Stimulated activated naive CD8-positive, alpha-beta T cell treated with anti-CD3 and anti-CD28 coated beads, Interleukin-15, Interleukin-2, amounts not matched to agents 100 U/mL and 50 U/mL, for 24 hours (primary cell): ENCODE measurements at places on chromosomes 6 and 20.

- DNase-seq: no peak
Observed at GRCh38 chr6:147033267-147033666, 170.9 kb upstream of the STXBP5 start.

- DNase-seq: peak; percentile 20
Observed at GRCh38 chr6:111565326-111566221, 40.1 kb downstream of the TRAF3IP2 start.

- DNase-seq: no peak
Observed at GRCh38 chr20:32339116-32339515, 19.0 kb upstream of the ASXL1 start.

GRCh38 chr20:46642265-46642968 is 8.8 kb downstream of the SLC13A3 start:
- no peak for DNase-seq

DNA sequence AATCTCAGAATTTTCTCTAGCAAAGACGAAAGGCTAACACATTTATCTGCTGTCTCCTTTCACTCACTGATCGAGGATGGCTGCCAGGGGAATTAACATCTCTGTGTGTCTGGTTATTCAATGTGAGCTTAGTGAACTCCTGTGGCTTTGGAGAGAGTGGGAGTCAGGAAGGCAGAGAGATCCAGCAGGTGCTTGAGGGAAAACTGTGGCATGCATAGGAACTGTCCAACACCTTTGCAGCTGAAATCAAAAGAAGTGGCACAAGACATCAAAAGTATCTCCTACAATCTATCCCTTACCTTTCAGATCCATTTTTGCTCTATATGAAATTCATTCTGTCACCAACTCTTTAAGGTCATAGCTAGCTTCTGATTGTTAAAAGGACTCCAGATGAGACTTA is 11.8 kb upstream of the FAM184A start:
- no peak for DNase-seq

GRCh38 chr6:100663219-100663863 is 198.6 kb upstream of the SIM1 start:
- DNase-seq: no peak

GRCh38 chr6:145271040-145271439 is 464.3 kb downstream of the EPM2A start:
- no peak for DNase-seq

DNA sequence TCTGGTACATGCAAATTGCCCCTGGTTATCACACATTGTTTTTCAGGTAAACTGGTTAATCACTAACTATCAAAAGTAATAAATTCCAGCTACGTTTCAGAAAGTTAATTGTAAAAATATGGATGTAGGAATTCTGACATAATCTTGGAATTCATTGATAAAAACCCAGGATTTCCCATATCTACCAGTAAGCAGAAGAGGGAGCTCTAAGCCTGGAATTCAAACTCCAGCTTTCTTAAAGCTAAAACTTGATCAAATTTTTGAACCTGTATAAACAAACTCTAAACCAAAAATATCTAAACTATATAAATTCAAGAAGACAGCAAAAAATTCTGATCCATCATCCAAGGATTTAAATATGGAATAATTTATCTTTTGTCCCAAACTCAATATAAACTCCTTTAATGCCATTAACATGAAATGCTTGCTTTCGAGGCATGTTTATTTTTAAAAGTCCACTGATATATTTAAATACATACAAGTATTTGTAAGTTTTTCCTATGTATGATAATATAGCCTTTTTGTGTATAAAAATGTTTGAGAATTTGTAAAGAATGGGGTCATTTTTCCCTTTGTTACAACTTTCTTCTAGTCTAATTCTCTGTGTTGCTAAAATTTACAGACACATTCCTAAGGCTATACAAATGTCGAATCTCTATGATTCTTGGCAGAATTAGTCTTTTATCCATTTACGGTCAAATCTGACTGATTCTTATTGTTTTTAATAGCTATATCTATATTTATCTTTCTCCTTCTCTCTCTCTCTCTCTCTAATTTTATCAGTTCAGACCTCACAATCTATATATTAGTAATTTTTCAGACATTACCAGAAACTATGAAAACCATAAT is 91.4 kb upstream of the RNF217 start:
- DNase-seq: no peak

DNA sequence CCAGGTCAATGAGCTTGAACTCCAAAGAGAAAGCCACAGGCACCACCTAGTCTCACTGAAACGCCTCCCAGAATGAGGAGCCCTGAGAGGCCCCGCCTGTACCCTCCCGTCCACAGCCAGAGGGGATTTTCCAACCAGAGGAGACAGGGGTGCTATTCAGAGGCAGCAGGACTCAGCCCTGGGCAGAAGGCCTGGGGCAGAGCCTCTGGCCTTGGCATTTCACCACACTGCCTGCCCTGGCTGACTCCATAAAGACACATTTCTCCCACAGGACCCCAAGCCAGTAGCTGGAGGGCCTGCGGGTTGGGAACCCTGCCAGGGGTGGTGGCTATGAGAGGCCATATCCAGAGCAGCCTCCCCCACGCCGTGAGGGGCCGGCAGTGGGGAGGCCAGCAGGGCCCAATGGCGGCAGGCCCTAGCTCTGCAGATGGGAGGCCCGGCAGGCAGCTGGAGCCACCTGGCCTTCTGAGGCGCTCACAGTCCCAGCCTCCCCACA is 159.3 kb downstream of the PREX1 start:
- DNase-seq: no peak

GRCh38 chr20:35600993-35601973 is 14.3 kb upstream of the SPAG4 start:
- peak; percentile 80 for DNase-seq

DNA sequence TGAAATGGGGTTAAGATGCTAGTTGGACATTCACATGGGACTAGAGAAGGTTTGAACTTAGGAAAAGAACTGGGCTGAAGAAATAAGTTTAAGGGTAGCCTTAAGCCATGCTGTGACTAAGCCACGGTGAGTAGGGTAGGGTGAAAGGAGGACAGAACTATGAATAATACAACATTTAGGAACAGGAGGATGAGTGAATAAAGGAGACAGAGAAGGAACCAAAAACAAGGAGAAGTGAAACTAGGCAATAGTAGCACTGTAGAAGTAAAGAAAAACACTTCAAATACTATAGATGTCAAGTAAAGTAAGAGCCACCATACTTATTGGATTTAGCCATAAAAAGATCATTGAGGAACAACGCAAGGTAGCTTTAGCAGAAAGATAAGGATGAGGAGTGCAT is 111.2 kb downstream of the KCNQ5 start:
- no peak for DNase-seq

- DNase-seq: no peak
Observed at GRCh38 chr20:8800089-8800488, 268.8 kb upstream of the PLCB4 start.

- no peak for DNase-seq
Observed at GRCh38 chr20:63100926-63101699, 94.3 kb upstream of the BHLHE23 start.

DNA sequence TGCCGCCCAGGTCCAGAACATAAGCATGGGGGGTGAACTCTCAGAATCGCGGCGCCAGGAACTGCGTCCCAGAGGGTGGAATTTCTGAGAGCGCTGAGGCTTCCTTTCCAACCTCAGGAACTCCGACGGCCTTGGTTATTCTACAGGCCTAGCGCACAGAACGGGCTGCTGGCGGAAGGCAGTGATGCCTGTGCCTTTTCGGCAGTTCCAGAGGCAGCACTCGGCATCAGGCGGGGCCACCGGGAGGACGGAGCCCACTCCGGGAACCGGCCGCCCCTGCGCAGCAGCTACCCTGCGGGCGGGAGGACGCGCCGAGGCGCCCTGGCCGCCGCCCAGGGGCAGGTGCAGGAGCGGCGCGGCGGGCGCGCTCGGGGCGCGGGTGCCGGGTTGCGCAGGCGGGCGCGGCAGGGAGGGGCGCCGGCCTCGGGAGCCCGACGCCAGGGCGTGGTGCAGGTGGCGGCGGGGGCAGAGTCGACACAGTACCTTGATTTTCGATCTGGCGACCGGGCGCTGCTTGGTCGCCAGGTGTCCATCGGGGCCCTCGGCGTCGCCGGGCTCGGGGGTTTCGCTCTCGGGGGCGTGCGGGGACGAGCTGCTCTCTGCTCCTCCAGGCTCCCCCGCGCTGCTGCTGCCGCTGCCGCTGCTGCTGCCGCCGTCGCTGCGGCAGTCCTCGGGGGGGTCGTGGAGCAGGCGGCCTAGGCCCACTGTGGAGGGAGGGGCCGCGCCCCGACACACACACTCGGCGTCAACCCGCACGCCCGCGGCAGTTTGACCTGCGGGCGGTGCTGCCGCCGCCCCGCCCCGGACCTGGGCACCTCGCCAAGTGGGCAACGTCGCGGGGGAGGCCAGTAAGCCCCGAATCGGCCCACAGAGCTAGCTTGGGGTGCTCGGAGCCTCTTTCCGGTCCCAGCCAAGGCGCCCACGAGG is 1.3 kb downstream of the OVOL2 start:
- DNase-seq: peak; percentile 7

- DNase-seq: no peak
Observed at GRCh38 chr6:163857421-163857820, 442.9 kb downstream of the QKI start.

DNA sequence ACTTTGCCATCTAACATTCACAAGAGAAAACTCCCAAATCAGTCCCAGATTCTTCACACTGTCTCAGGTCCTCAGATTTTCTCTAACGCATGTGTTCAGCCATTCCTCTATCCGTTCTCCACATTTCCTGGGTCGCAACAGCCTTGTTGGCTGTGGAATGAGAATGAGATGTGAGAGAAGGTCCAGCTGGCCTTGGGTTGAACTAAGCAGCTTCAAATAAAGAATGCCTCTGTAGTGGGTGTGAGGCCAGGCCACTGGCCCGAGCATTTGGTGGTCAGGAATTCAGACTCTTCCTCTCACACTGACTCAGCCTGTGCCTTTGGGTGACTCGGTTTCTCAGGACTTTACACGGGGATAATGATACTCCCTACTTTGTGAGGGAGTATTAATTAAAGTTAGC is 73.8 kb upstream of the CCN6 start:
- no peak for DNase-seq

GRCh38 chr20:19272976-19273654 is 60.7 kb downstream of the SLC24A3 start:
- DNase-seq: no peak

GRCh38 chr20:31608251-31608945 is 3.3 kb downstream of the ID1 start:
- DNase-seq: no peak

DNA sequence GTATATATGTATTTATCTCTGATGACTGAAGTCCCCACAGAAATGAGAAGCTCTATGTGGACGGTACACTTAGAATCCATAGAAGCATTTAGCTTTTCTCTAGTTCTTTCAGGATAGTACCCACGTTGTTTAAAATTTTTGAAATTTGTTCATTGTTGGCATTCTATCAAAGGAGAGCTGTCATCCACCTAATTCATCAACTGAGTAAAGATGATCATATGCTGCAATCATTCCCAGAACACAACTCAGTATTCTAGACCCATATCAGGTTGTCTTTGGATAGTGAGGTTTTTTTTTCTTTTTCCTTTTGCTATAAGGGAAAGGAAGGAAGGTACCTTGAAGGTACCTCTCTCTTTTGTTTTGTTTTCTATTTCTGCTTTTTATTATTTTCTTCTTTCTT is 9.3 kb downstream of the SERAC1 start:
- no peak for DNase-seq

DNA sequence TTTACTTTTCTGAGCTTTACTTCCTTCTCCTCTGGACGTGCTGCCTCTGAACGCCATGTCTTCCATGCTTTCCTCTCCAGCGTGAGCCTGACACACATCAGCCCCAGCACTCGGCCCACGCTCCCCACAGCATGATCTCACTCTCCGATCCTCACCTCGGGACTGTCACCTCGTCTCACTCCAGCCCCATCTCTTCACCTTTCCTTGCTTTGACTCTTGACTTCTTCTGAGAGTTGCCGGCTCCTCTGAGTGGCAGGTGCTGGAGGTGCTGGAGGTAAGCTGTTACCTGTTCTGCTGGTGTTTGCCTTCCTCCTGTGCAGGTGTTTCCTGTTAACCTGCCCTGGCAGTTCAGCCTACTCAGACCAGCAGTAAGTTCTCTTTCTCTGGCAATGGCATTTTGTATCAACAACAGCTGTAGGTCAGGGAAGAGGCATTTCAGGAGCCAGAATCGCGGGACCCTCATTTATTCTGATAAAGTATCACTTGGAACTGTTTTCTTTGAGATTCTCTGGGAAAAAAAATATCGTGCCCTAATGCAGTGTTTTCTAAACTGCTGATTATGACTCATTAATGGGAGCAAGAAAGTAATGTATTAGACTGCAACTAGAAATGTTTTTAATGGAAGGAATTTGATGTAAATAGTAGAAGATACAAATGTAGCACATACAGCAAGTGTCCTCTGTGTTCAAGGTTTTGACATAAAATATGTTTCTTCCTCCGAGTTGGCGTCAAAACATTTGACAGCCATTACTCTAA is 106.5 kb downstream of the ARID1B start:
- peak; percentile 40 for DNase-seq

- DNase-seq: no peak
Observed at GRCh38 chr20:51426718-51427650, 115.5 kb downstream of the NFATC2 start.

DNA sequence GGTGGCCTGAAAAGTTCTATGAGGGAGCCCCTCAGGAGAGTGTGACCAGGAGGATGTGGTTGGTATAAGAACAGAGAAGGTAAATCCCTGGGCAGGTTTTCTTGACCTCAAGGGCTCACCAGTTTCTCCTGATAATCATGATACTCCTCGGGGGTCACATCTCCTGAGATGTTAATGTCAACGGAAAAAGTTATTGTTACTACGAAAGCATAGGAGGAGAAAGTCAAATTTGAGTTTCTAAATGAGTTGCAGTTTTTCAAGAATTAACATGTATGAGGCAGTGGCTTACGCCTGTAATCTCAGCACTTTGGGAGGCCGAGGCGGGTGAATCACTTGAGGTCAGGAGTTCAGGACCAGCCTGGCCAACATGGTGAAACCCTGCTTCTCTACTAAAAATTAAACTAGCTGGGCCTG is 23.4 kb downstream of the MGME1 start:
- DNase-seq: peak; percentile 39

DNA sequence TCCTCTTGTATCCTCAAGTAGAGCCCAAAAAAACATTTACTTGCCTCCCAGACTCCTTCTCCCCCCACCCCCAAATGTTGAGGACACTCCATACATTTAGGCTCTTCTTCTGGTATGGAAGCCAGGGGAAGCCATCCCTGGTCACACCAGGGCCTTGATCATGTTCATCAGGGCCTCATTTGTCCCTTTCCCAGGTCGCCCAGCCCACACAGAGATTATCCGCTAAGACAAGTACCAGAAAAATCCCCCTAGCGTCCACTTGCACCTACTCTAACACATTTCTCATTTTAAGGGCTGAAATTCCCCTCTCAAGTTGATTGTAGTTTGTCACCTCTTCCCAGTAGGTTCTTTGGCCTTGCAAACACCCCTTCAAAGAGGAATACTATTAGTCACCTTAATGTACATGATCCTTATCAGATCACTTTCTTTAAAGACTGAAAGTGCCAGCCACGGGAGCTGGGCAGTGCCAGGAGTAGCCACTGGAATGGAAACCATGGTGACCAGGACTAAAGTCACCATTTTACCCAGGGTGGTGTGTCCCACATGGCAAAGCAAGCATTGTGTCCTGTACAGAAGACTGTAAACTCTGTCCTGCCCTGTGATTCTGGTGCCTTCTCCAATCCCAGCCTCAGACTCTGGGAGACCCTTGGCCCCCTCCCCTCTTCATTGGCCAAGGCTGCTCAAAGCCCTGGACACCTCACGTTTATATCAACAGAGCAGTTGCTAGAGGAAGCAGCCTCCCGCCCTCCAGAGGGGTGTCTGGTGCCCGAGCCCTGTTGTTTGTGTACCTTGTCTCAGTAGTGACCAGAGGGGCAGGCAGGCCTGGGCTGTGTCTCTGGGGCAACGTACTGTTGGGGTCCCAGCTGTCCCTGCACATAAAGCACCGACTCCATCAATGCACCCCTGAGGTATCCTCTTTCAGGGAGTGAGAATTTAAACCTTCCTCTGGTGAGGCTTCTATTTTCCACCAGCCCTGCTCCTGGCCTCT is 5.0 kb upstream of the APOBEC2 start:
- DNase-seq: no peak
